ENCODE measurements at places on chromosomes 1 and 21.

GRCh38 chr1:40633523-40633922 is 32.0 kb downstream of the RIMS3 start:
- DNase-seq = no peak

DNA sequence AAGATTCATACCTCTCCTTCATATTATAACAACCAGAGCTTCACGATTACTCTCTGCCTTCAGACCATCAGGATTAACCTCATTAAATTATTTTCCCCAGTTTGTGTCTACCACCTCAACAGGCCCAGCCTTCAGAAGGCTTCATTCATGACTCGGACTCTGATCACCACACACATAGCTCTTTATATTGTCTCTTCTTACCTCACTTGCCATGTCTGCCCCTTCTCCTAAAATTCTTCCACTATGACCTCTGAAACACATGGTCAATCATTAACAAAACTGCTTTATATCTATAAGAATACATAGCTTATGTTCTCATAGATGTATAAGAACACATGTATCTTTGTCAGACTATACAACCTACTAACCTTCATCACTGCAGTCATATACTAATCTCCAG is 79.8 kb downstream of the USP1 start:
- DNase-seq = no peak

DNA sequence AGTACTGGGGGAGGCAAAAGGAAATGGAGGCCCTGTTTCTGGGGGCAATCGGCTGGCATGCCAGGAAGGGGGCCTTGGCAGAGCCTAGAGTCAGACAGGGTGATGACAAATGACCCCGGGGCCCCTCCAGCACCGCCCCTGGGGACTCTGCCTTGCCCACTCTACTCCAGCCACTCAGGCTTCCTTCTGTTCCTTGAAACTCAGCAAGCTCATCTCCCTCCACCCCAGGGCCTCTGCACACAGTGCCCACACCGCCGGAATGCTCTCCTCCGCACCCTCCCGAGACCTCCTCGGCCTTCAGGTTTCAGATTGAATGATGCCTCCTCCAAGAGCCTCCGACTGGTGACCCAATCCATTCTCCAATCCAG is 122.5 kb upstream of the ZBTB40 start:
- no peak for DNase-seq

- DNase-seq = peak; percentile 15
Measured at GRCh38 chr21:15514073-15514946, 215.5 kb upstream of the USP25 start.

DNA sequence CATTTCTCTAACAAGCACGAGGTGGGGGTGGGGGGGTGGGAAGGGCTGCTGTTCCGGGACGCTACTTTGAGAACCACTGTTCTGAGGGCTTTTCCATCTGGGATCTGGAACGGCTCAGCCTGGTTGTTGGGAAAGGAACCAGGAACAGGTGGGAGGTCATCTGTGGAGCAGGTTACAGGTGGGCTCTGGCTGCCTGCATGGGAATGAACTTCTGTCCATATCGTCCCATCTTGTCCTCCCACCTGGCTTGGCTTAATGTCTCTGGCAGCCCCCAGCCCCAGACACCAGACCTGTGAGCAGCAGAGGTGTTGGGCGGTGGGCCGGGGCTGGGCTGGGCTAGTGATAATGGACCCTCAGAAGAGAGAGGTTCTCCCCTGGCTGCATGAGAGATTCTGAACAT is 69.4 kb upstream of the TARDBP start:
- no peak for DNase-seq

DNA sequence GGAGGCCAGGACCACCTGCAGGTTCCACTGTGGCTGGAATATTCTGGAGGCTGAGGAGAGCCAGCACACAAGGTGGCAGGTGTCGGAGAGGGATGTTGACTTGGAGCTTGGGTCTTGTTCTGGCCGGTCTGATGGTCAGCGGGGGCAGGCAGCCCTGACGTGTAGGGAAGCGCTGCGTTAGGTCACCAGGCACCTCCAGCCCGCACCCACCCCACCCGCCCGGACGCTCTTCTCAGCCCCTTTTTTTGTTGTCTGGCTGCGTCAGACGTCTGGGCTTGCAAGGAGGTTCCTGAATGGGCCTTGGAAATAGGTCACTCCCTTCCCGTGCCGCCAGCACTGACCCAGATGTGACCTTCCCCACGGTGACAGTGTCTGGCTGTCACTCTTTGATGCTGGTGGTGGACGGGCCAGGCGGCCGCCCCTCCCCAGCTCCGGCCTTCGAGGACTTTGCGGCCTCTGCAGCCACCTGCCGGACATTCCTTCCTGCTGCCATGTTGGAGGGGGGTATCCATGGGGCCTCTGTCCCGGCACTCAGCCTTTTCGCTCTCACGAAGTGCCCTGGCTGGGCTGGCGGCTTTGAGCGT is 30.1 kb downstream of the SPSB1 start:
- no peak for DNase-seq

DNA sequence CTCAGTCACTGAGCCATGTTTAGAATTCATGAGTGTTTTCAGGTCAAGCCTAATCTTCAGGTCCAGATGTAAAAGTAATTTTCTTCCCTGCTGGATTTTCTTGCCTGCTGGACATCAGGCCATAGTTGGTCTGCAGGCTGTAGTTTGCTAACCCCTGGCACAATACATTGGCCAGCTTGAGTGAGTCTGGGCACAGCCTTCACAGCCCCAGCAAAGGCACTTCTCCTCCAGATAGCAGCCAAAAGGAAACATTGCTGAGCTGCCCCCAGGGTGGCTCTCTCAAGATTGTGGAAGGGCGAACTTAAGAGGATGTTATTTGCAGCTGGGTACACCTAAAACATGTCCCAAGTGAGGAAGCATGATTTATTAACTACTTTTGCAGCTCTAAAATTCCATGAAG is 126.8 kb downstream of the PIK3R3 start:
- no peak for DNase-seq

GRCh38 chr1:81894867-81895266 is 94.1 kb downstream of the ADGRL2 start:
- DNase-seq = no peak

DNA sequence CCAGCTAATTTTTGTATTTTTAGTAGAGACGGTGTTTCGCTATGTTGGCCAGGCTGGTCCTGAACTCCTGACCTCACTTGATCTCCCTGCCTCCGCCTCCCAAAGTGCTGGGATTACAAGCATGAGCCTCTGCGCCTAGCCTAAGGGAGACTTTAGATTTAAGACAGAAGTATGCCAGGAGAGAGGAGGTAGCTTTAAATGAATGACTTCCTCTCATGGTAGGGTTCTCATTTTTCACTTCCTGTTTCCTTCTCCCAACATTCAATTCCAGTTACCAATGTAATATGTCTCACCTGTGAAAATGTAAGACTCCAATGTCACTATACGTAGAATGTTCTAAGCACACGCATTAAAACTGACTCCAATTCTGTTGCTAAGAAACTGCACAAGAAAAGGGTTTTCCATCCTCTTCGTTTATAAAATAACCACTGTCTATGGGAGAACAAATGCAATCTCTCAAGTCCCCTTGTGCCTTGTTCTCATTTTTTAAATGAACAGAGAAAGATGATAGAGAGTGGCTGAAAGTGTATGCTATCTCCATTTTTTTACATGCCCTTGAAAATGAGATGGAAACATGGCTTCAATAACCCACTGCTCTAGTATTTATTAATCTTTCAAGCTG is 140.0 kb downstream of the SLC45A1 start:
- no peak for DNase-seq

GRCh38 chr1:119981496-119981895 is 85.2 kb upstream of the ADAM30 start:
- no peak for DNase-seq

DNA sequence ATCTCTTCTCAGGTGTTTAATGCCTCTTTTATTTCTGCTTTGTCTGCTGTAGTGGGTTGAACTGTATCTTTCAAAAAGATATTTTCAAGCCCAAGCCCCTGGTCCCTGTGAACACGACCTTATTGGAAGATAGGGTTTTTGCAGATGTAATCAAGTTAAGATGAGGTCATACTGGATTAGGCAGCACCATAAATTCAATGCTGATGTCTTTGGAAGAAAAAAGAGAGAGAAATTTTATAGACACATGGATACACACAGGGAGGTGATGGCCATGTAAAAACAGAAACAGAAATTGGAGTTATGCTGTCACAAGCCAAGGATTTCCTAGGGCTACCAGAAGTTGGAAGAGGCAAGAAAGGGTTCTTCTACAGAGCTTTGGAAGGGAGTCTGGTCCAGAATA is 301.4 kb downstream of the KCTD3 start:
- DNase-seq = no peak

DNA sequence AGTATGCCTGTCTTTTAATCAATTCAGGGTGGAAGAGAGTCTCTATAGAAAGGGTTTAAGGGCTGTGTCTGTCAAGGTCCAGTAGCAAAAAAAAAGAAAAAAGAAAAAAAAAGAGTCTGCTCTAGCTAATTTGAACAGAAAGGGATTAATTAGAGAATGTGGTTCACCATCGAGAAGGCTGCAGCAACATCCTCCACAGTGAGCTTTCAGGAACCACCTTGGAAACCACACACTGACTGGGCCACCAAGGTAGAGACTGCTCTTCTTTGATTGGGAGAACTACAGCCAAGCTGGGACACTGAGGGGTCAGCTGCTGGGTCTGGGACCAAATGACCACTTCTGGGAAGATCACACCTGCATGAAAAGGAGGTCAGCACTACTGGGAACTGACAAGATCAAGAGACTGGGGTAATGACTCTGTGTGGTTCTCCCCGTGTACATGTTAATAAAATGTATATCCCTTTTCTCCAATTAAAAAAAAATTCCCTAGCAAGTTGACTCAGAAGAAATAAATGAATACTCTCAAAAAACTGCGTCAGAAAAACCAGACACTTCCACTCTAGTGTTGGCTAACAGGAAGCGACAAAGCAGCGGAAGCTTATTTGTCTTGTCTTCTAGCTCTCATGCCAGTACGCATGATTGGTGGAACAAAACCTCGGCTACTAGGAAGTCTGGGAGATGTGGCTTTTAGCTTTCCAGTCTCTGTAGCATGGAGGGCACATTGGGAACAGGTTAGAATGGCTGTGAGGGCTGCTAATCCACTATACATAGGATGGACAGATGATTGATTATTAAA is 60.0 kb upstream of the IVNS1ABP start:
- no peak for DNase-seq

GRCh38 chr1:81157686-81158085 is 643.0 kb upstream of the ADGRL2 start:
- DNase-seq = no peak

- DNase-seq = no peak
Measured at GRCh38 chr1:67953301-67953700, 97.1 kb downstream of the DIRAS3 start.

DNA sequence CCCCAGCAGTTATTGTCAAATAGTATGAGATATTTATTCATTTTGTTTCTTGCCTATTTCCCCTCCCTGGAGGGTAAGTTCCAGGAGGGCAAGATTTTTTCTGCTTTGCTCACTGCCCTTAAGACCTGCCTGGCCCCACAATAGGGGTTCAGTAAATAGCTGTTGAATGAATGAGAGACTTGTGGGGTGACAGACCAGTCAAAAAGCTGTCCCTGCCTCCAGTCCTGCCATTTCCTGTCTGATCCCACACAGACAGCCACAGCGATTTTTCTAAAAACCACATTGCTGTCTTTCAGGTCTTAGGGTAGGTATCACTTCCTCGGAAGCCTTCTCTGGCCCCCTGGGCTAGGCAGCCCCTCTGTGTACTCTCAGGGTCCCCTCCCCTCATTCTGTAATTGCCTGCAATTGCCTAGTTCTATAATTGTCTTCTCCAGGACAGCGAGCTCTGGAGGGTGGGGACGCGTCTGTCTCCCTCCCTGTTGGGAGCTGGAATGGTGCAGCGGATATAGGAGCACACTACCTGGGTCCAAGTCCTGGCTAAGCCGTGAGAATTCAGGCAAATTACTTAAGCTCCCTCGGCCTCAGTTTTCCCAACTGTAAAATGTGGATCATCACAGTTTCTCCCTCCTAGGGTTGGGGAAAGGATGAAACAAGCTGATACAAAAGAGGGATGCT is 1.8 kb upstream of the EXTL1 start:
- no peak for DNase-seq

DNA sequence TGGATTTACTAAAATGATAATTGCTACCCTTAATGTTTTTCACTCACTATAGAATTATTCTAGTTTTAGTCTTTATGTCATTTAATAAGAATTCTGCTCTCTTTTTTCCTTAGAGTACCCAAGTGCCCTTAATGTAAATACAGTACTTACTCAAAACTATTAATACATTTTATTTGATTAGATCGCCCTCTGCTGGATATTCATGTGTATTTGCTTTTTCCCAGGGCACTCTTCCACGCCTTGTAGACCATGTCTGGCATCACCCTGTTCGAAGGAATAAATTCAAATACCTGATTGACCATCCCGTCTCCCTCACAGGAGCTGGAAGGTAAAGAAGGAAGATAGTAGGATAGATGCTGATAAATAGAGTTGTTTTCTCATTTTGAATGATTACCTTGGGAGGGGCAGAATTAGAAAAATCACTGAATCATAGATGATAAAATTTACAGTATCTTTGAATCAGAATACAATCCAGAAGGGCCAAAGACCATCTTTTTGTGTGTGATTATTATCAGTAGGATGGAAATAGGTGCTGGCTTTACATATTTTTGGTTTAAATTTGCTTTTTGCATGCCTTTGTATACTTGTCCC is 4.1 kb downstream of the AXDND1 start:
- DNase-seq = no peak

DNA sequence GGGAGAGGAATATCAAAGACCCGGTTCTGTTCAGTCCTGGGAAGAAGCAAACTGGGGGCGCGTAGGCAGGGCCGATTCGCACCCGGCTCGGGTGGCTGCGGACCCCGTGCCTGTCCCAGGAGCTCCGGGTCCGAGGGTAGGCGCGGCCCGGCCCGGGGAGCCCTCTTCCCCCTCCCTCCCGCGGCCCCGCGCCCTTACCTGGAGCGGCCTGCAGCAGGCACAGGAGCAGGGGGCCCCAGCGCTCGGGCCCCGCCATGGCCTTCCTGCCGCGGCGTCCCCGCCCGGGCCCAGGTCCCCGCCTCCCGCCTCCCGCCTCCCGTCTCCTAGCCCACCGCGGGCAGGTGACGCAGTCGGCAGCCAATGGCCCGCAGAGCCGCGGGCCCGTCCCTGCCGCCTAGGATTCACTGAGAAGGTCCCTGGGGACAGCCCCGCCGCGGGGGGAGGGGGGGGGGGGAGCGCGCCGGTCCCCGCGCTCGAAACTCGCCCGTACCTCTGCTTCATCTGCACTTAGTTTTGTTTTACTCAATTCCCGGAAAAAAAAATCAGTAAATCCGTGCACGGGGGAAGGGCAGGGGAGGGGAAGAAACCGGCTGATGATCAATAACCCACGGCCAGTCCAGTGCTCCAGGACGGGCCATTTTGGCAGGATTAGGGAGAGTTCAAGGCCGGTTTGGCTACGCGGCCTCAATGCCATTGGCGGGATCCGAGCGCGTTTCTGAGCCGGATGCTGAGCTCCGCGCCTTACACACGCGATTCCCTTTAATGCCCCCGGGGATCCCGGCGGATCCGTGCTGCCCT is at the start of gene IFNLR1:
IFNLR1 (minus strand) TSS at position 297 of the 798 bp plus-strand sequence; CDS start at position 256, 41 bp downstream.
- DNase-seq = peak; percentile 42
